ENCODE measurements at places on chromosomes 7 and 10.

GRCh38 chr10:17647326-17647725 is 3.4 kb downstream of the STAM start:
- no peak for DNase-seq

DNA sequence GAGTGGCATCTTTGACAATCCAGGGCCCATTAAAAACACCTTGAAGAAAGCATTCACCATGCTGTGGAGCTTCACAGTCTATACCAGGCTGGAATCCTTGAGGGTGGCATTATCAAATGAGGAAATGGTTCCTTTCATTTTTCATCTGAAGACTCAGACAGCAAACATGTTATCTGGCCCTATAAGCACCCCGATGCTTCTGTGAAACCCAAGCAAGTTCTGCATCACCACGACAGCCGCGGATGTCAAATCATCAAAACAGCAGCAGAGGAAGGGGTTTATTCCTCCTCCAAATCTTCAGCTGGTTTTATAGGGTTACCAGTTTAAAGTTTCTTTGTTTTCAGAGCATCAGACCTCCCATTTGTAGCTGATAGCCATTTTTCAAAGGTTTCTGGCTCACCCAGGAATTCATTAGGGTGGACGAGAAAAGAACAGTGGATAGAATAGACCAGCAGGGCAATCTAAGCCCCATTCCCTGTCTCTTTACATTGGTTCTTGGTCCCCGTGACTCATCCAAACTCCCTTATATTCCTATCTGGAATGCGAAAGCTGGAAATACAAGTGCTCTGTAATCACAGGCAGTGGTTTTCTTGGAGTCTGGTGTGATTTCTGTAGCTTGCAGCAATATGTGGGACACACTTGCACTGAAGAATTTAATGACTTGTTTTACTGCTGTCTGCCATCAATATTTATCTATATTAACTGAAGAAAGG is 217.9 kb downstream of the SKAP2 start:
- DNase-seq, result no peak

DNA sequence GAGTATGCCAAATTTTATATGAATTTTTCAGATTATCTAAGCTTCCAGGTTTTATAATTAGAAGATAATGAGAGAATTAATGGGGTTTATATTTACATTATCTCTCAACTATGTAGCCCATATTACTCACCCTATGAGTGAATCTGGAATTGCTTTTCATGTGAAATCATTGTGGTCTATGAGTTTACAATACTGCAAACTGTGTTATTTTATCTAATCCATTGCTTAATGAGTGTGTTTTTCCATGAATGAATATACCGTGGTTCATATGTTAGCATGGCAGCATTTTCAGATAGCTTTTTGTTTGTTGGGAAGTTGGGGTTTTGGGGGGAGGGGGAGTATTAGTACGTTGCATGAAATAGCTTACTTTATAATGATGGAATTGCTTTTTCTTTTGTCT is 44.5 kb downstream of the FGFBP3 start:
- no peak for DNase-seq

- DNase-seq, result no peak
These were observed 15.4 kb downstream of the TSPAN15 start for GRCh38 chr10:69466689-69467088.

- no peak for DNase-seq
These were observed 430.2 kb upstream of the KCND2 start for GRCh38 chr7:119842786-119843185.

- no peak for DNase-seq
These were observed 279.6 kb upstream of the HGF start for GRCh38 chr7:82049442-82049841.

All from memory B cell (primary cell).